Esophagus squamous epithelium (tissue), 5 donors: ENCODE measurements at places on chromosomes 6 and 20.

GRCh38 chr20:47762699-47763268 lies 22.5 kb downstream of the SULF2 start:
- H3K4me1 ChIP-seq = peaks cover 33% of the 10 kb centered on the region
- no peak overlapping the region for H3K4me3 ChIP-seq
- H3K36me3 ChIP-seq = peaks cover 75% of the 10 kb centered on the region
- no peak for DNase-seq
- no peak overlapping the region for H3K27ac ChIP-seq

DNA sequence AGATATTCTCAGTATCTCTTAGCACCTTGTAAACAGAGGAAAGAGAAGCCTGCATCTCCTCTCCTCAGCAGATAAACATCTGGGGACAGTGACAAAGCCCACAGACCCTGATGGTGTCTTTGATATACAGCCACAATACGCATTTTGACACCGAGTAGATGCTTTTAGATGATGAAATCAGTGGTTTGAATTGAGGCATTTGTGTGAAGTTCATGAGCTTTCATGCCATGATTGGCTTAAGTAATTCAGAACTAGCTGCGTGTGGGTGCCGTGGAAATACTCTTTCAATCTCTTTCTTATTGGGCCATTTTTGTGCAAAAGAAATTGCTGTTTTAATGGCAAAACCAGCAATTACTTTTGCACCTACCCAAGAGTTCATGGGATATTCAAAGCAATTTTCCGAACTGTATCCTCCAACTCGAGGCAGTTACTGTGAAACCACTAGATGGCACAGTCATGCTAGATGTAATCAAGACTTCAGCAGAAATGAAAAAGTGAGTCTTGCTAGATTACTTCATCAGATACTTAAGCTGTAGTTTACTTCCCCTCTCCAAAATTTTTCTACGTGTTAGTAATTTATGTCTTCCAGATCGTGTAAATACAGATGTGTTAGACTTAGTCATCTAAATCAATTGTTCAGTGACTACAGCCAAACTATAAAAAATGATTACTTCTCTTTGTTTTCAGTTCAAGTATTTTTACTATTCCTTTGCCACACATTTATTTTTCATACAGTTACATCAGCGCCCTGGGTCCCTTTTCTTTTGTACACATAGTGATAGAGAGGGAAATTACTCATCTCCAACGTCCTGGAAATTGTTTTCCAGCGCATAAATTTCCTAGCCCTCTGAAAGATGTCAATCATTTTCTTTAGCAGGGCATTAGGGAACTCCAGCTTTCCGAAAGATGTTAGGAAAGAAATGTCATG lies 49.4 kb downstream of the IYD start:
- no peaks in the 10 kb centered on the region for H3K36me3 ChIP-seq
- H3K4me3 ChIP-seq = peak overlapping the region; percentile 64
- H3K27me3 ChIP-seq = peaks cover 5% of the 10 kb centered on the region
- DNase-seq = no peak
- H3K4me1 ChIP-seq = peaks cover 4% of the 10 kb centered on the region

DNA sequence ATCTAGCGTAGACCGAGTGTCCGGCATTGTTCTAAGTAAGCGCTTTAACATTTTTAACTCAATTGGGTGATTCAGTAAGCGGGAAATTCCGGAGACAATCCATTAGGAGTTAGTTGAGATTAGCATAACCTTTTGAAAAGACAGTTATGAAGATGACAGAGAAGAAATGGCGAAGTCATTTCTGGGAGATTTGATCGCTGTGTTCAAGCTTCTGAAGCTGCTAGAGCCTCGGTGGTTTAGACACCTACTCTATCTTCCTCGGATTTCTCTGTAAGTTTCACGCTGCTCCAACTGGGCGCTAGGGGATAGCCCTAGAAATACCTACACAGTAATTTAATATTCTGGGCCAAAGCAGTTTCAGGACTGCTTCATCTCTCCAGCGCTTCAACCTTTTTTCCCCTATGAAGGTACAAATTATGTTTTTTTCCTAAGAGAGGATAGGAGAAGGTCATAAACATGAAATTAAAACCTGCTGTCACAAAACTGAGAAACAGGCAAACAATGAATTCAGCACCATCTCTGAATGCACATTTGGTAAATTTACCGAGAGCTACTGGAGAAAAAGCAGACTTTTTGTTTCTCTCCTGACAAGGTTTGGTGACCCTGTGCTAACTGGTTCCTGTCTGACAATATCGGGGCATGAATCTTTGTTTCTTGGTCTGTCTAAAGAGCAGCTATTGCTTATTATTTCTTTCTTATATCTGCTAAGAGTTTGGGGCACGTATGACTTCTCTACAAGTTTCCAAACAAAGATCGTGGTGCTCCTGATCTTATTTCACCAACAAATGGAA lies 22.4 kb downstream of the ZNF311 start:
- no peaks in the 10 kb centered on the region for H3K36me3 ChIP-seq
- DNase-seq = no peak
- H3K4me3 ChIP-seq = peak overlapping the region; percentile 61
- H3K4me1 ChIP-seq = peaks cover 9% of the 10 kb centered on the region
- H3K27ac ChIP-seq = peak overlapping the region; percentile 53

GRCh38 chr6:8983202-8983688 lies 547.9 kb upstream of the SLC35B3 start:
- no peaks in the 10 kb centered on the region for H3K36me3 ChIP-seq
- peak overlapping the region; percentile 46 for H3K4me3 ChIP-seq
- peaks cover 12% of the 10 kb centered on the region for H3K4me1 ChIP-seq
- peak overlapping the region; percentile 9 for H3K27ac ChIP-seq
- no peak for DNase-seq
- H3K27me3 ChIP-seq = no peaks in the 10 kb centered on the region

DNA sequence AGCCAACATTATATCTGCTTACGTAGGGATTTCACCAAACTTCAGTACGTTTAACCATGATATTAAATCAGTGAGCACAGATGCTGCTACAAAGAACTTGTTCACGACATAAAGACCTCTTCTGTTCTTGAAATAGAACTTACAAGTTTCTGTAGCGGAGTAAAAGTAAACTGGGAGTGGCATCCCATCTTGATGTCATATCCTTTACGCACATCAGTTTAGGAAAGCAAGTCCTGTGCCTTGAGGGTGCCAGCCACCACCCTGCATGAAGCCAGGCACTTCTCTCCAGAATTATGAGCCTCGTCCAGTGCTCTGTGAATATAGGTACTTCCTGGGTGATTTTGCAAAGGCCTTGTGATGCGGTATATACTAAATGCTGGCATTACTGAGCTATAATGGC lies 122.6 kb downstream of the BTBD3 start:
- no peak overlapping the region for H3K27ac ChIP-seq
- no peaks in the 10 kb centered on the region for H3K4me1 ChIP-seq
- no peaks in the 10 kb centered on the region for H3K36me3 ChIP-seq
- no peaks in the 10 kb centered on the region for H3K27me3 ChIP-seq
- no peak for DNase-seq
